ENCODE measurements at places on chromosomes 12 and 14.

DNA sequence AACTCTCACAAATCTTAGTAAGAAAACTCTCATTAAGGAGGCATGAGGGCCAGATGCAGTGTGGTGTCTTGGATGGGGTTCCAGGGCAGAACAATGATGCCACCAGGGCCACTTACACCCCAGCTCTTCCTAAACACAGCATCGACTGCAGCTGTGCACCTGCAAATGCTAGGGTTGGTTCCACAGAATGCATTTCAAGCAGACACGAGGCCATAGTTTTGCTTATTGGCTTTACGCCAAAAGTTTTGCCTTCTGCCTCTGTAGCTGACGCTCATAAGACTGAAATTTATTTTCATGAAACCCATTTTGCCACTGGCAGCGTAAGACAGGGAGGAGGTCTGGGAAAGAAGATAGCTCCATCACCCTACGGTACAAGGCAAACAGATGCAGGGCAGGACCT lies 179.0 kb downstream of the RIMBP2 start:
- no peak for DNase-seq

DNA sequence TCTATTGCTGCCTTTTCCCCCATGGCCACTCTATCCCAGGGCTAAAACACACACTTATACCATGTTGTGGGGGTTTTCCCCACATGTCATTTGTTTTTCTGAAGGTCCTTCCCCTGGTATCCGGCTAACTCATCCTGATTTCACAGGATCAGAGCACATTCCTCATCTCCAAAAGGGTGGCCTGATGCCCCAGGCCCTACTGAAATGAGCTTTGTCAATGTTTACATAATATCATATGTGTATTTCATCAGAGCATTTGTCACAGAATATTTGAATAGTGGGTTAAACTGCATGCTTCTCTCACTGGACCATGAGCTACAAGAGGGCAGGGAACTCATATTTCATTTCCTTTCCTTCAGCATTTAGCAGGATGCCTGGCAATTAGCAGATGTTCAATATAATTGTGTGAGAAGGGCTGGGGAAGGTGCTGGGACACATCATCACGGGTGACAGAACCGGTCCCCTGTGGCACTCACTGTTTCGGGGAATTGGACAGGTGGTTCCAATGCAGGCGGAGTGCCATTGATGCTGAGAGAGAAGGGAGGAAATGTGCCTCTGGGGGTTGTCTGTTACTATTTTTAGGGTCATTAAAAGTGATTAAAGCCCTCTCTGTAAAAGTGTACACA lies 26.8 kb downstream of the EMP1 start:
- DNase-seq = no peak

- DNase-seq = no peak
Observed at GRCh38 chr14:51291016-51291415, 51.0 kb downstream of the TMX1 start.

DNA sequence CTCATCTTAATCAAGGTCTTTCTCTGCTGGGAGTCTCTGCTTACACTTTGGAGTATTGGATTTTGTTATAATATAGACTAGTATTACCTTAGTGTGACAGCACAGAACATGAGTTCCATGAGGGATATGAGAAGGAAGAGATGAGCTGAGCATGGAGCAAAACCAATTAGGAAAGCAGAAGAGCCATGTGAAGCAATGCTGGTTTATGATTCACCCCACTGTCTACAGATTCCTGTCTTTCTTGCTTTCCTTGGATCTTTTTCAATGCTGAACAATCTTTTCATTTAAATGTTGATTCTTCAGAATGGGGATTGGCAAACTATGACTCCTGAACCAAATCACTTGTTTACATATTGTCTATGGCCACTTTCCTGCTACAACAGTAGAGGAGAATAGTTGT lies 70.4 kb upstream of the KITLG start:
- DNase-seq = no peak

All from fibroblast of skin of left quadriceps (primary cell).